ENCODE measurements at places on chromosomes 7 and 10. TPM values are rescaled to one million over a fixed set of nuclear protein-coding genes. Genes with fewer than 3 reads are reported as not detected.

CASD1 gene
- 8.2 TPM for total RNA-seq

CAV1 gene
- 466 TPM for total RNA-seq

CTNNA3 gene
- total RNA-seq = not detected

OLAH gene
- total RNA-seq = 0.05 TPM

NKX1-2 gene
- 0.05 TPM for total RNA-seq

OR9A2 gene
- total RNA-seq = not detected

MRC1 gene
- not detected for total RNA-seq

STEAP1 gene
- 13.5 TPM for total RNA-seq

SYCE1 gene
- not detected for total RNA-seq

TSPAN12 gene
- total RNA-seq = 0.79 TPM

CYP3A5 gene
- total RNA-seq = 1.6 TPM

UNC5B gene
- total RNA-seq = 0.48 TPM

TFR2 gene
- total RNA-seq = 3.0 TPM

EGR2 gene
- 0.34 TPM for total RNA-seq

BTBD16 gene
- 0.41 TPM for total RNA-seq

NYAP1 gene
- total RNA-seq = 1.2 TPM

CAPZA2 gene
- total RNA-seq = 126 TPM

FAM24B gene
- 12.9 TPM for total RNA-seq

IFIT1B gene
- not detected for total RNA-seq

DPYSL4 gene
- 19.1 TPM for total RNA-seq

AEBP1 gene
- not detected for total RNA-seq

NXPH1 gene
- not detected for total RNA-seq

ACTL6B gene
- total RNA-seq = not detected

TAC1 gene
- not detected for total RNA-seq

LAMB4 gene
- total RNA-seq = 0.07 TPM

DYNC1I1 gene
- 0.20 TPM for total RNA-seq

NUTM2E gene
- total RNA-seq = 0.59 TPM

MINDY3 gene
- 14.5 TPM for total RNA-seq

SPAG6 gene
- total RNA-seq = not detected

CCDC7 gene
- 0.22 TPM for total RNA-seq

INMT gene
- total RNA-seq = not detected

PLA2G12B gene
- total RNA-seq = not detected

DLG5 gene
- total RNA-seq = 26.6 TPM

DDC gene
- total RNA-seq = 0.96 TPM

FRMPD2 gene
- total RNA-seq = not detected

GRID1 gene
- 0.42 TPM for total RNA-seq

GRID2IP gene
- not detected for total RNA-seq

AKR1D1 gene
- not detected for total RNA-seq

ITPRID1 gene
- total RNA-seq = not detected

BUD23 gene
- 126 TPM for total RNA-seq

EXOC4 gene
- 23.0 TPM for total RNA-seq

AP1S1 gene
- 140 TPM for total RNA-seq

PRSS37 gene
- total RNA-seq = not detected

MYO3A gene
- total RNA-seq = not detected

ZNF786 gene
- 5.3 TPM for total RNA-seq

TAS2R5 gene
- 0.50 TPM for total RNA-seq

VWA2 gene
- total RNA-seq = not detected

FEZF1 gene
- not detected for total RNA-seq

DKK1 gene
- total RNA-seq = 429 TPM

STAG3 gene
- 0.14 TPM for total RNA-seq
